Naive thymus-derived CD8-positive, alpha-beta T cell (primary cell): ENCODE measurements at places on chromosomes 1 and 21. TPM values are rescaled to one million over a fixed set of nuclear protein-coding genes. Genes with fewer than 3 reads are reported as not detected.
A peak's percentile ranks its signal among the peaks of the same experiment; 100 is the strongest.

- DNase-seq = peak; percentile 2
These were observed 158.9 kb upstream of the COA6 start for GRCh38 chr1:234214129-234214910.

NPR1 gene
- total RNA-seq = not detected

GRCh38 chr1:46697053-46697452 lies 21.9 kb downstream of the EFCAB14 start:
- DNase-seq = no peak

DNA sequence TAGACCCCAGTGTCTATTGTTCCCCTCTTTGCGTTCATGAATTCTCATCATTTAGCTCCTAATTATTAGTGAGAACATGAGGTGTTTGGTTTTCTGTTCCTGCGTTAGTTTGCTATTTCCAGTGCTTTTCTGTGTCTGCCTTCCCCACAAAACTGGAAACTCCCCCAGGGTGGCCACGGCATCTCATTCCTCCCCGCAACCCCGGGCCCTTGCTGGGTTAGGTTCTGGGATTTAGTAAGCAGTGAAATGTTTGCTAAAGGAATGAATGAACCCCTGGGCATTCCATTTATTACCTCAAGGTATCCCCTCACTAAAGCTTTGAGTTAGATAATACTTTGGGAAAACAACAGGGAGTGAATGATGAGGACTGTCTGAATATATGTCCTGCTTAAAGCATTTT lies 142.9 kb downstream of the GLUL start:
- no peak for DNase-seq

GRCh38 chr21:28590676-28591075 lies 402.0 kb downstream of the LTN1 start:
- no peak for DNase-seq

HOOK1 gene
- total RNA-seq = 25.2 TPM

TMEM269 gene
- 0.49 TPM for total RNA-seq

GRCh38 chr1:211581526-211581925 lies 2.6 kb upstream of the SLC30A1 start:
- no peak for DNase-seq
